ENCODE measurements at places on chromosomes 16 and 17. TPM values are rescaled to one million over a fixed set of nuclear protein-coding genes. Genes with fewer than 3 reads are reported as not detected.

GRCh38 chr17:29740017-29740416, 117.3 kb upstream of the CORO6 start:
- DNase-seq: peak; percentile 62

Gene NPIPB8
- not detected for total RNA-seq

DNA sequence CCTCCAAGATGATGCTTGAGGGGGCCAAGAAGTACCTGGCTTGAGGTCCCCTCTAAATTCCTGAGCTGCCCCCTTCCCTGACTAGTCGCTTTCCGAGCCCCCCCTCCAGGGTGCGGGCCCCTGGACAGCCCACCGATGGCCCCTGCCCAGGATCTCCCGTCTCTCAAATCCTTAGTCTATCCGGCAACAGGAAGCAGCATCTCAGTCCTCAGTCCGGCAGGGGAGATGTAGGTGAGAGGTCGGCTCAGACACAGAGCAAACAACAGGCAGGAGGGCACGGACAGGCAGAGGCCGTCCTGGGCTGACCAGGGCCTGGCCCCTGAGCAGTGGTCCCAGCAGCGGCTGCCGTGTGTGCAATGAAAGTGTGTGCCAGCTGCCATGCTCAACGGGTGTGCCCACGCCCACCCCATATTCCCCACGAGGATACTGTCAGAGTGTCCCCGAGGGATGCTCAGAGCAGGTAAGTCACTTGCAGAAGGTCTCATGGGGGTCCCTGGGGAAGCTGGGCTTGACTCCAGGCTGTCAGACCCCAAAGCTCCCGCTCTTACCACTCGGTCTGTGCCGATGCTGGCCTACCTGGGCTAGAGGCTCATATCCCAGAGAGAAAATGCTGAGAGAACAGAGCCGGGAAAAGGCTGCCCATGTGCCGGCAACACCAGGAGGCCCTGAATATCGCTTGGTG, 7.2 kb downstream of the SLC43A2 start:
- DNase-seq: no peak

GRCh38 chr16:23837553-23838308, 1.9 kb downstream of the PRKCB start:
- DNase-seq: peak; percentile 11

- no peak for DNase-seq
Measured at GRCh38 chr17:81309859-81310839, 15.0 kb upstream of the SLC38A10 start.

Gene XAF1
- not detected for total RNA-seq

- no peak for DNase-seq
Measured at GRCh38 chr17:18163547-18163946, 20.1 kb upstream of the ALKBH5 start.

DNA sequence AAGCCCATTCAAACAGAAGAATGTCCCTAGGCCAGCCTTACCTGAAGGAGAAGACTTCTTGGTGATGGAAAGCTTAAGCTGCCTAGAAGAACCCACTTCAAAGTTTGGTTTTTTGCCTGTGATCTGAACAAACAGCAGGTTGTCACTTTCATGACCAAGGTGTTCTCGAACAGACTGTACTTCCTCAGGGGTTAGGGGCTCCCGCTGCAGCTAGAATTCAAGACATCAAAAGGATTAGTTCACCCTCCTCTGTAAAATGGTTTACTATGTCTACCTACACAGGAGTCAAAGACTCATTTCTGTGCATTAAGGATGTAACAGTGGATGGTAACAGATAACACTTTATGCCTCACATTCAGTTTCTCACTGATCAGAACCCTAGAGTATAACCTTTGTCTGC, 13.2 kb downstream of the CIAPIN1 start:
- no peak for DNase-seq

- DNase-seq: peak; percentile 26
Measured at GRCh38 chr16:56930486-56931270, 1.3 kb upstream of the HERPUD1 start.

GRCh38 chr16:383326-384051, 1.7 kb upstream of the PGAP6 start:
- DNase-seq: peak; percentile 67

Gene GPR139
- total RNA-seq: not detected

- no peak for DNase-seq
Measured at GRCh38 chr16:88975511-88976061, 1.4 kb downstream of the CBFA2T3 start.

- DNase-seq: no peak
Measured at GRCh38 chr16:88353232-88353631, 29.5 kb upstream of the ZNF469 start.

Gene PRKCA
- total RNA-seq: 1.7 TPM

- DNase-seq: no peak
Measured at GRCh38 chr17:21299981-21300600, 15.6 kb downstream of the MAP2K3 start.

Gene MFAP4
- total RNA-seq: not detected

- DNase-seq: no peak
Measured at GRCh38 chr17:10789694-10790271, 14.1 kb downstream of the TMEM238L start.

DNA sequence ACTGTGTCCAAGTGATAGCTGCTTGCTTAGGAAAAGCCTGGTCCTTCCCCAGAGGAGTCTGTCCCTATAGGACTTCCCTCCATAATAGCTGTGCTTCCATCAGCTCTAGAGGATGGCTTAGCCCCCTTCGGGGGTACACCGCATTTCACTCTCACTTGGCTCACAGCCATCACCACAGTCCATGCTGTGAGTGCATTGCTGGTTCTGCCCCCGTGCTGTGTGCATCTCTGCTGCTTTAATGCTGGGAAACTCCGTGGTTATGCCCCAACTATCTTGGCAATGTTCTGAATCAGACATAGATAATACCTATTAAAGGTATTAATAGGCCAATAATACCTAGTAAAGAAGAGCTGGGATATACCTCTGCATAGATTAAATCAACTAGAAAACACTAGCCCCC, 58.3 kb downstream of the SIAH1 start:
- no peak for DNase-seq

- DNase-seq: no peak
Measured at GRCh38 chr17:58516644-58517377, 2.4 kb upstream of the MTMR4 start.

DNA sequence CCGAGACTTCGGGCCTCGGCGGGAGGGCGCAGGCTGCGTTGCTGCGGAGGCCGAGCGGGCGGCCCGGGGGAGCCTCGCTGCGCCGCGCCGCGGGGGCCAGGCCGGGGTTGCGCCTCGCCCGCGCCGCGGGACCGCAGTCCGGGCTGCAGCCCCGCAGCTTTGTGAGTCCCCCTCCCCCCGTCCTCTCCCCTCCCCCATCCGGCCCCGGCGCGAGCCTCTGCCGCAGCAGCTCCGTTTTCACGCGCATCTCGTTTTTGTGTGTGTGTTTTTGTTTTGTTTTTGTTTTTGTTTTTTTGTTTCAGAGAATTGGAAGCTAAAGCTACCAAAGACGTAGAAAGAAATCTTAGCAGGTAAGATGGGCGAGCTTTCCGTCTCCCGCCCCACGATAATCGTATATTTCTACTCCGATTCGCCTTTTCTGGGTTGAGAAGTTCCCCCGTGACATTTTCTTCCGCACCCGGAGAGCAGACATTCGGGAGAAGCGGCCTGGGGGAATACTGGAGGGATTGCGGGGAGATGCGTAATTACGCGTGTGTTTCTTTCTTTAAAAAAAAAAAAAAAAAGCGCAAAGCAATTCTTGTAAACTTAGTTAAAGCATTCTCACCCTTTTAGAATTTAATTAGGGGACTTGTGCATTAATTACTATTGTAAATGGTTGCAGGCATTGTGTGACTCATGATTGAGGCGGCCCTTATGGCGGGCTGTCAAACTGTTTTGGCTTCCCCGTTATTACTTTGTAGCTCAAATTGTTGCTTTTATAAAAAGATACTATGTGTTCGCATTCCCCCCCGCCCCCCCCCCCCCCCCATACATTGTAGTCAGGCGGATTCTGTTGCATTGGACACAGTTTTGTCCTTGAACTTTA, 732 bp downstream of the TNRC6A start:
- DNase-seq: peak; percentile 31

Gene TBC1D3D
- total RNA-seq: 0.06 TPM

Measured in neural progenitor cell (in vitro differentiated cells).